EL (cell line): ENCODE measurements at places on chromosomes 2 and 18.

- no peak for DNase-seq
These were observed 76.1 kb upstream of the SMAD2 start for GRCh38 chr18:48006415-48007175.

DNA sequence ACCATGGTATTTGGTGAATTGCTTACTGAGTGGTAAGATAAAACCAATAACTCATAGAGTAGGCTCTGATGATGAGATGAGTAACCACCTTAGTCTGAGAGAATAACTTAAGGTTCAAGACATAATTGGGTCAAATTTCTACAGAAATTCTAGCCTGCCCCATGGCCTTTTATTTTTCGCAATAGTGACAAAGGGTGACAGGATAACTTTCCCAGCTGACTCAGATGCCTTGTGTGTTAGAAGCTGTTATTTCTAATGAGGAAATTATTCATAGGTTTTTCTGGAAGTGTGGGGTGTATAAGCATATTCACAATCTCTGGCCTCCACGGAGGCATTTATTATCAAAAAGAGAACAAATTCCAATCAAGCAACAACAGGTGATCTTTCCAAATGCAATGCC lies 159.0 kb downstream of the NUP35 start:
- no peak for DNase-seq

- no peak for DNase-seq
These were observed 24.4 kb downstream of the KLF7 start for GRCh38 chr2:207141386-207141785.

- DNase-seq = no peak
These were observed 262.4 kb downstream of the MEIS1 start for GRCh38 chr2:66697366-66697765.

DNA sequence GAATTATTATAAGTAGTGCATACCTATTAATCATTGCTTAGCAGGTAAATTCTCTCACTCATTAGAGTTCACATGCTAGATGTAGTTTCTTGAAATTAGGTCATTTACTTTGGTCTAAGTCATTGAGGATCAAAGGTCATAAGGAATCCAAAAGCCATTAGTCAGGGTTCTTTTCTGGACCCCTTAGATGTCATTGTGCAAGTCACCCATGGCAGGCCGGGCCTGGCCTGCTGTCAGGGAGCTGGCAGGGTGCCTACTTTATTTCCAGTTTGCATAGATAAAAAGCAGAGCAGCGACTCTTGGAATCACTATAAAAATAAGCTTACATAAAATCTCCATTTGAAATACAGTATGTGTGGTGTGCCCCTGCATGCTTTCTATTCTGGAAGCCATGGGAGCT lies 91.3 kb downstream of the MEIS1 start:
- DNase-seq = no peak

GRCh38 chr18:23716966-23717365 lies 27.7 kb downstream of the LAMA3 start:
- no peak for DNase-seq

- peak; percentile 2 for DNase-seq
These were observed 296.7 kb upstream of the ATP5MC3 start for GRCh38 chr2:175478096-175478768.

DNA sequence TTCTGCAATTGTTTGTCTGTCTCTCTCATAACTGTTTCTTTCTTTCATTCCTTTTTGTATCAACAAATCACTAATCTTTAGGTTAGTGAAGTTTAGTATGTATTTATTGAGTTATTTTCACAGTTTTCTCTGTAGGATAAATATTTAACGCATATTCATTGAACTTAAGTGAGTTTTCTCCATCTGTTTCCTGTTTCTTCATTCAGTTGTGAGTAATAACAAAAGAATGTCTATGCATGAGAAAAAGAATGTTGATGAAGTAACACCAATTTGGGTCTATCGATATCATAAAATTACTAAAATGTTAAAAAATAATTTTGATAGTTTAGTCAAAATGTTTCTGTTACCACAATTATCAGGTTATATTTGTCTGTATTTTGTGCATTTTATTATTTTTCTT lies 948.0 kb downstream of the DSC3 start:
- DNase-seq = peak; percentile 38

GRCh38 chr2:143463719-143464118 lies 334.5 kb downstream of the ARHGAP15 start:
- DNase-seq = no peak

GRCh38 chr2:37880551-37880950 lies 44.5 kb upstream of the RMDN2 start:
- no peak for DNase-seq

DNA sequence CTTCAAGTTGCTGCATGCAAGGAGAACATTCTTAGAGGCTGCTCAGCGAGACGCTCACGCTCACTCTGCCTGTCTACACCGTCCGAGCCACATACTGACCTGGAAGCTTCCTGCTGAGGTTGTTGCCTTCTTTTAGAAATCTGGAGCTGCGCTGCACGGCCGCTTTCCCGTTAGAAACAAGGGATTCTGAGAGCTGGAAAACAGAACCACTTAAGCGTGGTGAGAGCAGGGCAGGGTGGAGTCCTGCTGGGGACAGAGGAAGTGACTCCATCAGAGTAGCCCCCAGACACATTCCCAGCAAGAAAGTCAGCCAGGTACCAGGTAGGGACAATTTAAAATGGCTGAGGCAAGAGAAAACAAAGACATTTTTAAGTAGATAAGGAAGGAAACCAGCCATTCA lies 135.2 kb downstream of the LAMA1 start:
- DNase-seq = no peak

- DNase-seq = peak; percentile 77
These were observed 1.0 kb upstream of the BMPR2 start for GRCh38 chr2:202375033-202375608.

- DNase-seq = no peak
These were observed 602.2 kb downstream of the NYAP2 start for GRCh38 chr2:226001716-226002115.

DNA sequence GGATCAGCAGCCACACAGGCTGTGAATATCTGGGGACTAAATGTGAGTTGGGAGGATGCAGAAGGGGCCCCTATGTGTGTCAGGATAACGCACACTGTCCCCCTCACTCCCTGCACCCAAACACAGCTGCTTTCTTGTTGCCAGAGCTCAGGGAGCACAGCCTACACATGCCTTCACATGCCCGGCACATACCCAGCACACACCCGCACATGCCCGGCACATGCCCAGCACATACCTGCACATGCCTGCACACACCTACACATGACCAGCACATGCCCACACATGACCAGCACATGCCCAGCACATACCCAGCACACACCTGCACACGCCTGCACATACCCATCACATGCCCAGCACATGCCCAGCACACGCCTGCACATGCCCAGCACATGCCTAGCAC lies 75.6 kb downstream of the TPO start:
- DNase-seq = no peak

DNA sequence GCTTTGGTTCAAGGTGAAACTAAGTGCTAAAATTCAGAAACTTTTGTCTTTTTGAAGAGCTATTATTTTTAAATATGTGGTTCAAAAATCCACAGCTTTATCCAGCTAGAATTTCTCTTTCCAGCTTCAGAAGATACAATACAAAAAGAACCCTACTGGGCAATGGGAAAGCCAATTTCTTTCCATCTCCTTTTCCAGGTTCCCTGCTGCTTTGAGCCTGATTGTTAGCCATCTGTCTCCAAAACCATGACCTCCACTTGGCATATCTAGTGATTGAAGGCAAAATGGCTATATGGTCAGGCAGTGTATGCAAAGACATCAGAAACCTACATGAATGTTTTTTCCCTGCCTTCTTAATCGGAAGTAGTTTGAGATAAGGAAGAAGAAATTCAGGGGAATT lies 134.1 kb downstream of the KCNH7 start:
- DNase-seq = no peak

DNA sequence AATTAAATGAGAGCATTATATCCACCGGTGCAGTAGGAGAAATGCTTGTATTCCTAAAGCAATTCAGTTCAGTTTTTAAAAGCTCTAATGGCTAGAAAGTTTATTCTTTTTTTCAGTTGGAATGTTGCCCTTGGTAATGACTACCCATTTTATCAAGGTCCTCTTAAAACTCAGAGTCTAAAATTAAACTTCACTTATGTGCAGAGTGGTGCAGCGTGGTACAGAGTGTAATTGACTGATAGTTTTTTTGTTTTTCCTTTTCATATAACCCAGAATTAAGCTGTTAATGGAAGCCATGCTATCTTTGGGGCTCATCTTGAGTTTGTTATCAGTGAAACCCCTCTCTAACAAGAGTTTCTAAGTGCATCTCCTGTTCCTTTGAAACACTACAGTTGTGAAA lies 21.4 kb downstream of the NCOA1 start:
- DNase-seq = no peak

GRCh38 chr2:172496160-172496608 lies 59.7 kb upstream of the PDK1 start:
- no peak for DNase-seq

GRCh38 chr2:98280376-98281102 lies 65.7 kb upstream of the CNGA3 start:
- DNase-seq = no peak

DNA sequence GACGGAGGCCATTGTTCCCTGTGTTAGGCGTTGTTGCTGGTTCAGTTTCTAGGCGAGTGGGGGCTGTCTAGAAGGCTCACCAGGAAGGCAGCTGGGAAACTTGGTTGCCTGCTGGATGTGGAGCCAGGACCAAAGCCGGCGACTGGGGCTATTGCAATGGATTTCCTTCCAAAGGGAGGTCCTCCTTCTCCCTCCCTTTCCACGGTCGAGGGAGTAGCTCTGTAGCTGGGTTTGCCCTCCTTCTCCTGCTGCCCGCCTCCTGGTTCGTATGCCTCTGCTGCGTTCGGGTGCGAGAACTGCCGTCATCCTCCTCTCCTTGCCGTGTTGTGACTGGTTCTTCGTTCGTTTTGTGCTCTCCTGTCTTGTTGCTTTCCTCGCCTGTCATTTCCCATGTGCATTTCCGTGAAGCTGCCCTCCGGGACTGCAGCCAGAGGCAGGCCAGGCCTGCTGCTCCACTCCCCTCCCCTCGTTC lies 203.4 kb downstream of the NEDD4L start:
- DNase-seq = no peak

DNA sequence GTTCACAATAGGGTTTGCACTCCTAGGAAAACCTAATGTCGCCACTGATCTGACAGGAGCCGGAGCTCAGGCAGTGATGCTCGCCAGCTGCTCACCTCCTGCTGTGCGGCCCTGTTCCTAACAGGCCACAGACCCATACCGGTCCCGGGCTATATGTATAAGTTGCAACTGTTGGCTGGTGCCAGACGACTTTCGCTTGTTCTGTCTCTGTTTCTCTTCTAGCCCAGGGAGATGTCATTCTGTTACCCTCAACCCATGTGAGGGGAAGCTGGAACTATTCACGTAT lies 170.3 kb downstream of the BCL2 start:
- no peak for DNase-seq

DNA sequence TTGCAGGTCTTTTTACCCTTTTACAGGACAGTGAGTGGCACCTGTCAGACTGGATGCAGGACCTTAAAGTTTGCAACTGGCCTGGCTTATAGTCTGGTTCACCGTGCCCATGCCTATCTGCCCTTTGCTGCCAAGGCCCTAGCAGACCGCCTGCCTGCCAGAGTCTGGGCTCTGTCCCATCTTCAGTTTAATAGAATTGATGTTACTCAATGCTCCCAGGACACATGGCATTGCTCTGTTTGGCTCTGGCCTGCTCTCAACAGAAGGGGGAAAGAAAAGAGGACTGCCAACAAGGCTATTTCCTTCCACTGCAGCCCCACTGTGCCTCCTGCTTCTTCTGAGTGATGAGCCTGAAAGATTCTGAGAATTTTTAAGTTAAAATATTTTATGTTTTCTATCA lies 25.6 kb upstream of the TMEM178A start:
- no peak for DNase-seq

GRCh38 chr2:42578621-42579020 lies 10.2 kb downstream of the MTA3 start:
- DNase-seq = no peak

DNA sequence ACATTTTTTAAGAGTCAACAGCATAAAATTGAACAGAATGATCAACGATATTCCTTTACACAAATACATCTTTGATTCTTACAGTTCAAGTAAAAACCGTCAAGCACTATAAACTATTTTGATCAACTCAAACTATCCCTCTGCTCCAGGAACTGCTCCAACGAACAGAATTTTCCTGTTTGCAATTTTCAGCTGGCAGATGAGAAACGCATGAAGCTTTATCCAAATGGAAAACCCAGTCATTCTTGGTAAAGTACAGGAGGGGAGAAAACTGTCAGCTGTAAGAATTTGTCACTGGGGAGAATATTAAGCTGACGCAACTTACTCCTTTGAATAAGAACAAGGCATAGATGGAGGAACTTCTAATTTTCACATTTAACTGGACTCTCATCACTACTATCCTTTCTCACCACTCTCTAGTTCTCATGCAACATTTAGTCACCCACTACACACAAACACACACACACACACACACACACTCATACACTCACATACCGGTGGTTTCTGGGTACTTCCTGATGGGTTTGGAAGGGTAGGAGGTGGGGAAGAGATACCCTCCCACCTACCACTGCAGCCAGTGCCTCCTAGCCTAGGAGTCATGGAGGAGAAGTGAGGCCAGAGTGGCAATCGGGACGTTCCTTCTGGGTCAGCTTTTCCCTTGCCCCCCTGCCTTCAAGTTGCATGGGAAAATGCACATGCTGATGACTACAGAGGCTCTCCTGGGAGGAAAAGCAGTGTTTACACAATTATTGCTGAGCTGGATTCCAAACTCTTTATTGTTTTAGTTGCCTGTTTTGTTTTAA lies 54.0 kb upstream of the SPATS2L start:
- peak; percentile 67 for DNase-seq

- DNase-seq = no peak
These were observed 79.1 kb upstream of the CYP1B1 start for GRCh38 chr2:38155015-38155414.

DNA sequence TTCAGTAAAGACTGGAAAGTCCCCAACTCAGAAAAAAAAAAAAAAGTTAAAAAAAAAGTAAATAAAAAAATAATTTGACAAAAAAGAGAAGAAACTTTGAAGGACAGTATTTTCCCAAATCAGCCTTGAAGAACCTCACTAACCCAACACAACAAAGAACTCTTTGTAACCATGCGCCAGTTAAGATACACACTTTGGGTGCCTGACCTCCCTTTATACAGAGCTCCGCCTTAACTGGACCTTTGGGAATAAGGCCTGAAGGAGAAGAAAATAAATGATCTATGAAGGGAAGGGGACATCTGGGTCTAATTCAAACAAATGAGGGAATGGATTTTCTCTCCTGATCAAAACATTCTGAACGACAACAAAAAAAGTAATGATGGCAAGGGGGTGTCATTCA lies 2.2 kb upstream of the GFPT1 start:
- DNase-seq = no peak

- no peak for DNase-seq
These were observed 65.0 kb upstream of the RPL31 start for GRCh38 chr2:100936972-100937542.

DNA sequence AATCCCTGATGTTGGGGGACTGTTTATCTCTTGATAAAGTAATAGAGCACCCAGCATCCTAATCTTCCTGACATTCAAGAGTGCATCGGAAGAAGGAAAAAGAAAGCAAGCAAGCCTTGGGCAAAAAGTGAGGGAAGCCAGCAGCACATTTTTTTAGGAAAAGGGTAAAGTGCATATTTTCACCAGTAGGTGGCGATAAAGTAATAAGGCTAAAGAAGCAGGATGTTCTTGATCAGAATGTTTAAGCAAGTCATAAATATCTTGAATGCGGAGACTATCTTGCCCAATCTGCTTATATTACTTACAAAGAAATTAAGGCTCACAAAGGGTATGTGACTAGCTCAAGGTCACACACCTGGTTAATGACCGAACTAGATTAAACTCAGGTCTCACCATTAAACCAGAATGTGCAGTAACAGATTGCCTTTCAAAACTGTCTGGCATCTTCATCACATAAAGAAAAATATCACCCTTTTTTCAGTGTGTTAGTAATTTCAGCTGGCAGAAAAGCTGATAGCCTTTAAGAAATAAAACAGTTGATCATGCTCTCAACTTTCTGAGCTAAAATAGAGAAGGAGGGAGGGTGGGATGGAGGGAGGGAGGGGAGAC lies 83.8 kb downstream of the VIT start:
- DNase-seq = peak; percentile 72
